ENCODE measurements at places on chromosomes 16 and 17.

DNA sequence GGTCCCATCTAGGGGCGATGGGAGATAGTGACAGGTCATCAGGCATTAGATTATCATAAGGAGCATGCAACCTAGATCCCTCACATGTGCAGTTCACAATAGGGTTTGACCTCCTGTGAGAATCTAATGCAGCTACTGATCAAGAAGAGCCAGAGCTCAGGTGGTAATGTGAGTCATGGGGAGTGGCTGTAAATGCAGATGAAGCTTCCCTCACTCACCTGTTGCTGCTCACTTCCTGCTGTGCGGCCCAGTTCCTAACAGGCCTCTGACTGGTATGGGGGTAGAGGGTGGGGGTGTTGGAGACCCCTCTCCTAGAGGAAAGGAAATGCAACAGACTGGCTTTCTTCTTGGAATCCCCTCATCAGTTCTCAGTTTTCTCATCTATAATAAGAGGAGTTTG, 131.4 kb downstream of the CA10 start:
- DNase-seq = no peak

- no peak for DNase-seq
Observed at GRCh38 chr17:79152636-79153035, 78.0 kb downstream of the ENGASE start.

DNA sequence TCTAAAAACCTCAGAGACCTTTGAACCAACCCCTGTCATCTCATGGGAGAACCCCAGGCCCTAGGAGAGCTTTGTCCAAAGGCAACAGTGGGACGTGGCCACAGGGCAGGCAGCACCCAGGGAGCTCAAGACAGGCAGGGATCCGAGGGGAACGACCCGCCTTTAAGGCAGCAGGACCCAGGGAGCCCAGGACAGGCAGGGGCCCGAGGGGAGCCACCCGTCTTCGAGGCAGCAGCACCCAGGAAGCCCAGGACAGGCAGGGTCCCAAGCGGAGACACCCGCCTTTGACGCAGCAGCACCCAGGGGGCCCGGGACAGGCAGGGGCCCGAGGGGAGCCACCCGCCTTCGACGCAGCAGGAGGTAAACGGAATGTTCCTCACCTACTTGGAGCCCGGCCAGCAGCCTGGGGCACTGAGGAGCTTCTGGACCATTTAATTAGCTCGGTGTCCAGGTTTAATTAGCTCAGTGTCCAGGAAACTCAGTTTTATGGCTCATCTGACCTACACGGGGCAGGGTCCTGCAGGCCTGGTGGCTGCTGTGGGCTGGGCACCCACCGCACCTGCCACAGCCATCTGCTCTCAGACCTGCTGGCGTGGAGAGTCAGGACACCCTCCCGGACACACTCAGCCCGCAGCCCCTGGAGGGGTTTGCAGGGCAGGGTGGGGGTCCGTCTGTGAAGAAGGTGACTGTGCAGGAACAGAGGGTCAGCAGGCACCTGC, 24.4 kb downstream of the PIEZO1 start:
- DNase-seq = no peak

DNA sequence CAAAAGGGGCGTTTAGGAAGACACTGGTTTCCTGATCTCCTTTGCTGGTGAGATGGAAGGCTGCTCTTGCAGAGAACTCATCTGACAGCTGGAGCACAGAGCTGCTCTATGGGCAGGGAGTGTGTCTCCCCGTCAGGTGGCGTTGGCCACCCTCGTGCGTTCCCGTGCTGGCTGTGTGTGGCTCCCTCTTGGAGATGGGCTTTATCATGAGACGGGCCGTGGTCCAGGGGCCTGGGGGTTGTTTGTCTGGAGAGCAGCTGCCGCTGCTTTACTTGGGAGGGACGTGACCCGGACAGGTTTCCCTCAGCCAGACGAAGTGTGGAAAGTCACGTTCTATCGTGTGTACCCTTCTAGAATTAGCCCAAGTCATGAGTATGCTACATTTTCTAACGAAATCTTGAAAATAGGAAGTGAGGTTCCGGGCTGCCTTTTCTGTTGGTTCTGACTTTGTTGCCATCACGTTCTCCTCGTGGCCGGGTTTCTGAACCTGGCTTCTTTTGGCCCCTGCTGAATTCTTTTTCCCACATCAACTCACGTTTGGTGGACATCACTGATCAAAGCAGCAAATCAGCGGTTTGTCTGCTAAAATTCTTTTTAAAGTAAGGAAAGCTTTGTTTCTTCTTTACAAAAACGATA, 105.6 kb upstream of the CHMP6 start:
- DNase-seq = no peak

DNA sequence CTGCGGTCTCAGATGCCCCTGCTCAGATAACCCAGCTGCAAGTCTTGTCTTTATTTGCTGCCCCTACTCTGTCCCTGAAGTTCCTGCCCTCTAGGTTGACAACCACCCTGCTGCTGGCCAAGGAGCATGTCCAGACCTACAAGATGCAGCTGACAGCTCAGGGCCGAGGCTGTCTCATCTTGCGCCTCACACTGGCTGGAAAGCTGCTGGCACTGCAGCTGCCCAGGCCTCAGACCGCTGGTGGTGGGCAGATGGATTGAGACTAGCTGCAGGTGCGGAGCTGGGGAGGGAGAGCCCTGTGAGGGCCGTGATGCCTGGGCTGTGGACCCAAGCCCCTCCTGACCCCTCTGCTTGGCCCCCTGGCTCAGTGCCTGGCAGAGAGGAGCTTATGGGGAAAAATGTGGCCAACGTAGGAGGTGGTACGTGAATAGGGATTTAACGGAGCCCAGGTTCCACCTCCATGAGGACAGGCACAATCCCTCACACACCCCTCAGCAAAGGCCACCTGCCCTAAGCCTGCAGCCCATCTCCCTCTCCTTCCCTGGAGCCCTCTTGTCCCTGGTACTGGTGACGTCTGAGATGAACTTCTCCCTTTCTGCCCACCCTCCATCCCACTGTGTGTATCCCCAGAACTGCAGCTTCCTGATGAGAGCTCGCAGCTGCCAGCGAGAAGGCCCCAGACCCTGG, 8.3 kb upstream of the GALK1 start:
- no peak for DNase-seq

GRCh38 chr17:48522031-48522653, 8.7 kb downstream of the HOXB1 start:
- no peak for DNase-seq

DNA sequence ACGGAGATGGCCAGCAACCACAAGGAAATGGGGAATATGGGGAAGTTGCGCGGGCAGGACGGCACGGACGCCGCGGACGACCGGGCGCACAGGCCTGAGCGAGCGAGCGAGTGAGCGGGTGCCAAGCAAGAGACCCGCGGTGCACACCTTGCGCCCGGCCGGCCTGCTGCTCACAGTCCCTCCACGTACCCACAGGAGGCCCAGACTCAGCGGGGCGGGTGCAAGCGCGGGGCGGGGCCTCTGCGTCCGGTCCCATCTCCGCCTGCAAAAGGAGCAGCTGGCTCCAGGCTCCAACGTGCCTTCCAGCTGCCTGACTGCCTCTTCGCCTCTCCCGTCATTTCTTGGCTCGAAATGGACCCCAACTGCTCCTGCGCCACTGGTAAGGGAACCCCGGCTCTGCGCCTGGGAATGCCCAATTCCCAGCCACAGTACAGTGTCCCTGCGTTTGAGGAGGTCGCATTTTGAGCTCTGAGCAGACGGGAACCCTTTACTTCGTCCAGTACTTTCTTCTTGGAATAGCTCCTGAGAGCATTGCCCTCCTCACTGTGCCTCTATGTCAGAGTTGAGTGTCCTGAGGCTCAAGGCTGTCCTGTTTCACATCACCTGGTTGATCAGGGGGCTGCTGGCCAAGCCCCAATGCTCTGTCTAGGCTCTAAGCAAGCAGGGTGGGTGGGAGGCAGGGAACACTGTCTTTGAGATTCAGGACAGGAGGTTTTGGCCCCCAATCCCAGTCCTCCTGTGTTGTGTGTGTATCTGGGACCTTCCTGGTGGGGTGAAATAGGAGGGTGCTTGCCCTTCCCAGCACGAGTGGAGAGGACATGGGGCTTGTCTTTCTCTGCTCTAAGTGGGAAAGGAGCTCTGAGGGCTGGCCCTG, 8.1 kb upstream of the MT1E start:
- no peak for DNase-seq

GRCh38 chr16:23131036-23131435, 18.2 kb downstream of the USP31 start:
- DNase-seq = no peak

DNA sequence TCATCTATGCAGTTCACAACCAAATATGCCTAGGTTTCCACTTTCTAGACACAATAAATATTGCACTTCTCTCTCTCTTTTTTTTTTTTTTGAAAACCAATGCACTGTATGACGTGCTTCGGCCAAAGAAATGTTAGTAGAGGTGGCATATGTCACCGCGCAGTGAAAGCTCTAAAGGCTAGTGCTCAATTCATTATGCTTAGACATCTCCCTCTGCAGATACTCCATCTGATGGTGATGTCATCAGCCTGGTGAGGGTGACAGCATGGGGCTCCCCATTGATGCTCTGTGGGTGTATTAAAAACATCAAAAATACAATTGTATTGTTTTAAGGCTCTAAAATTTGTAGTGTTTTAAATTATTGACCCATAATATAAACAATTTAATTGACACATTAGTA, 608.8 kb upstream of the C16orf82 start:
- no peak for DNase-seq

- no peak for DNase-seq
Observed at GRCh38 chr17:13777003-13777402, 175.3 kb upstream of the HS3ST3A1 start.
